ENCODE measurements at places on chromosomes 3 and 15.
A peak's percentile ranks its signal among the peaks of the same experiment; 100 is the strongest.

DNA sequence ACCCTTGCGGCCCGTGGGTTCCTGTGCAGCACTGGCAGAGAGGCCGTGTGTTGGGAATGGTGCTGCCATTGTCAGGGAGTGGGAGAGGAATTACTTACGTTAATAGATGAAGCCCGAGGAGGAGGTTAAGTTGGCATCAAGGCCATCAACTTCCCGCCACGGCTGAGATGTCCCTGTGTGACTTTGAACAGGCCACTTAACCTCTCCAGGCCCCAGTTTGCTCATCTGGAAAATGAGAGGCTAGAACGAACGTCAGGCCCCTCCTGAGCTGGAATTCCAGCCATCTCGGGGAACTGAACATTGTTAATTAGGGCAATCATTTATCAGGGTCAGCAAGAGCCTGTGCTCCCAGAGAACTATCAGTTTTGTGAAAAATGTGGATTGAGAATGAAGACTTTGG lies 91.4 kb upstream of the MYZAP start:
- DNase-seq, result no peak

- DNase-seq, result no peak
Observed at GRCh38 chr3:186004209-186004608, 66.4 kb upstream of the TRA2B start.

GRCh38 chr15:63169788-63170187 lies 12.5 kb upstream of the RPS27L start:
- DNase-seq, result no peak

DNA sequence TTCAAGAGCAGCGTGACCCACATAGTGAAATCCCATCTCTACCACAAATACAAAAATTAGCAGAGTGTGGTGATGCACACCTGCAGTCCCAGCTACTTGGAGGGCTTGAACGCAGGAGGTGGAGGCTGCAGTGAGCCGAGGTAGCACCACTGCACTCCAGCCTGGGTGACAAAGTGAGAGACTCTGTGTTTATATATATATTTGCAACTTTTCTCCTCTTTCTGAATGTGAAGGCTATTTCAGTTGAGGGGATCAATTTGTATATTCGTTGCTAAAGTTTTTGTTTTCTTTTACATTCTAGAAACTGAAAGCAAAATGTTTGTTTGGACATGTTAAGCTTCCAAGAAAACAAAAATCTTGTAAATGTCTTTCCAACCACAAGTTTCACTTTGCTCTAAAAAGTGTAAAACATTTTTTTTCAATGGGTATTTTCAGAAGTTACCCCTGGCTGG lies 29.8 kb upstream of the FAM98B start:
- DNase-seq, result no peak

DNA sequence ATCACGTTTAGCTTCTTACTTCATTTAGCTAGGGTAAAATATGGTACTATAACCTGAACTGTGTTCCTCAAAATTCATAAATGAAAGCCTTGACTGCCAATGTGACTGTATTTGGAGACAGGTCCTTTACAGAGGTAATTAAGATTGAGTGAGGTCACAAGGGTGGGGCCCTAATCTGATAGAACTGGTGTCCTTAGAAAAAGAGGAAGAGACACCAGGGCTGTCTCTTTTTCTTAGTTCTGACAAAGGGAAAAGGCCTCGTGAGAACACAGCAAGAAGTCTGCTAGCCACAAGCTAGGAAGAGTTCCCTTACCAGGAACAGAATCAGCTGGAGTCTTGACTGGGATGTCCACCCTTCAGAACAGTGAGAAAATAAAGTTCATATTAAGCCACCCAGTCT lies 162.7 kb downstream of the GMNC start:
- DNase-seq, result no peak

DNA sequence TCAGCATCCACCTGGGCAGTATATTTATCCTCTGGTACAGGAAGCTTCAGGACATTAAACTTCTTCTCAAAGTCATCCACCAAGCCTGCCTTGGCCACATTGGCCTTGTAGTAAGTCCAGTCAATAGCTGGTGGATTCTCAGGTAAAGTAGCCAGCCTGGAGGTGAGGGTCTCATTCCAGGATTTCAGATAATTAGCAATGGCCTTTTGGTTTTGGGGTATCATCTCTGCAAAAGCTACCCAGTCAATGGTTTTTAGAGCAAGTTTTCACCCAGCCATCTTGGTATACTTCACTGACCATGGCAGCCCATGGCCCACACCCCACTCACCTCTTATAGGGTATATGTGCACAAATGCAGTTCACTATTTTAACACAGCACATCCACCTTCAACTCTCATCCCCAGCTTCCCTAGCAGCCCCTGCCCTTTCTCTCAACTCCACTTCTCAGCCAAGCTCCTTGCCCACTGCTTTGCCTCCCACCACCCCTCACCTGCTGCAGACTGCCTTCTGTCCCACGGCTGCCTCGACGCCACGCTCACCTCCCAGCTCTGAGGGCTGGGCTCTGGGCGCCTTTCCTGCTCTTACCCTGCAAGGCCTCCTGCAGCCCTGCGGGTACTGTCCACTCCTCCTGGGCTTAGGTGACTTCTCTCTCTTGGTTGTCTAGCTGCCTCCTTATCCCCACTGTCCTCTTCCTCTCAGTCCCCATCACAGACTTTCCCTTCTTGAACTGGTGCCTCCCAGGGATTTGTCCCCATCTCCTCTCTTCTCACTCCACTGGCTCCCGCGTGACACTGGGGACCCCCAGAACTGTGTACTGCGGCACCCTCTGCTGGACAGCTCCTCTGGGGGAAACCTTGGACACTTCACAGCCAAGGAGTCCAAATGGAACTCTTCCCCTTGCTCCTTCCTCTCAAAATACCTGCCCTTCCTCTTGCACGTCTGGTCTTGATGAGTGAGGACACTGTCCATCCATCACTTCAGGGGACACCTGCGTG lies 1.7 kb upstream of the TGM5 start:
- no peak for DNase-seq

DNA sequence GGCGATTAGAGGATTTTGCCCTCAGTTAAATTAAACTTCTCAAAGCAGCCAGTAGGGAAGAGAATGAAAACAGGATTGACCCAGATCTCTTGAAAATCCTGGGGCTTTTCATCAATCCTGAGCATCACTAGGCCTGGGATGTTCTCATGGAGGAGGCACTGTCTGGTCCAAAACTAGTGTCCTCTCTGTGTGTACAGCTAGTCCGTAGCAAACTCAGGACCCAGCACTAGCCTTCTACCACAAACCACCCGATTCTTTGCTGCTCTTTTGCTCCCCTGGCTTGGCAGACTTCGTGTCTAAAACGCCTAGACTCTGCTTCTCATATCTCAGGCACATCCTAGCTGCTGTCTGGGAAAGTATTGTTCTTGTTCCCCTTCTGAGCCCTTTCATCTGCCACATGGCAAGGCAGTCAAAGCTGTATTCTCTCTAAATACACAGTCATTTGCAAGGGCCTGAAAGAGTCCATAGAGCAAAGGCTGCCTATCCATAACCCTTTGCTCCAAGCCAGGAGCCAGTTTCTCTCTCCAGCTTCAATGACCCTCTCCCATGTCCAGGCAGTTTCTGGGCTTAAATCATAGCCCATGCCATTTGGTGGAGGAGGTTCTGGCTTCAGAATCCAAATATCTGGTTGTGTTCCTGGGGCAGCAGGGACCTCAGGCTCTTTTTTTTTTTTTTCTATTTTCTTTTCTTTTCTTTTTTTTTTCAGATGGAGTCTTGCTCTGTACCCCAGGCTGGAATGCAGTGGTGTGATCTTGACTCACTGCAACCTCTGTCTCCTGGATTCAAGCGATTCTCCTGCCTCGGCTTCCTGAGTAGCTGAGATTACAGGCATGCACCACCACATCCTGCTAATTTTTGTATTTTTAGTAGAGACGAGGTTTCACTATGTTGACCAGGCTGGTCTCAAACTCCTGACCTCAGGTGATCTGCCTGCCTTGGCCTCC lies 52.4 kb downstream of the CDC25A start:
- DNase-seq, result no peak

GRCh38 chr3:31244929-31245817 lies 287.6 kb upstream of the STT3B start:
- DNase-seq, result no peak

- no peak for DNase-seq
Observed at GRCh38 chr15:63294359-63294758, 17.0 kb downstream of the APH1B start.

GRCh38 chr3:126498929-126499328 lies 18.6 kb downstream of the UROC1 start:
- DNase-seq, result no peak

GRCh38 chr15:26352909-26353308 lies 420.0 kb downstream of the GABRB3 start:
- DNase-seq, result no peak

DNA sequence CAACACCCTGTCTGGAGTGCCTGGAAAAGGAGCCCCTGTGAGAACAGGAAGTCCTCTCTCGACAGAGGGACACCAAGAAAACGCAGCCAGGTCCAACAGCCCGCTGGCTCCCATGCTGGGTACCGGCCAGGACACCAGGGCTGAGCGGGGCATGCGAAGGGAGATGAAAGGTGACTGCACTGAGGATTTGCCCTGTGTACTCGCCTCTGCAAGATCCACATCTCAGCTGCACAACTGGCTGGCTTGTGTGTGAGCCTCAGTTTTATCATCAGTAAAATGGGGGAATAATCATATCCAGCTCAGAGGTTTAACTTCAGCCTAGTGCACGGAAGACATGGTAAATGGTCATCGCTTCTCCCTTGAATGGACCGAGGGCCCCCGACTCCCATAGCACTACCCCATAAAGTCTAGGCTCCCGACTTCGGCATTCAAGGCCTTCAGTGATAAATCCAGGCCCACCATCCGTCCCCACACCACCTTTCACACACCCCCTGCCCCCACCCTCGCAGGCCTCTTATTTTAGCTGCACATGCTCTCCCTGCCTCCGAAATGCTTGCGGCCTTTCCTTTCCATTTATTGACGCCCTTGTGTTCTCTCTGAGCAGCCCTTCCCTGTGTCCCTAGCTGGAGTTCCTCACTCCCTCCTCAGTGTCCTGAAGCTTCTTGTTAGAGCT lies 15.8 kb downstream of the ISG20 start:
- no peak for DNase-seq

DNA sequence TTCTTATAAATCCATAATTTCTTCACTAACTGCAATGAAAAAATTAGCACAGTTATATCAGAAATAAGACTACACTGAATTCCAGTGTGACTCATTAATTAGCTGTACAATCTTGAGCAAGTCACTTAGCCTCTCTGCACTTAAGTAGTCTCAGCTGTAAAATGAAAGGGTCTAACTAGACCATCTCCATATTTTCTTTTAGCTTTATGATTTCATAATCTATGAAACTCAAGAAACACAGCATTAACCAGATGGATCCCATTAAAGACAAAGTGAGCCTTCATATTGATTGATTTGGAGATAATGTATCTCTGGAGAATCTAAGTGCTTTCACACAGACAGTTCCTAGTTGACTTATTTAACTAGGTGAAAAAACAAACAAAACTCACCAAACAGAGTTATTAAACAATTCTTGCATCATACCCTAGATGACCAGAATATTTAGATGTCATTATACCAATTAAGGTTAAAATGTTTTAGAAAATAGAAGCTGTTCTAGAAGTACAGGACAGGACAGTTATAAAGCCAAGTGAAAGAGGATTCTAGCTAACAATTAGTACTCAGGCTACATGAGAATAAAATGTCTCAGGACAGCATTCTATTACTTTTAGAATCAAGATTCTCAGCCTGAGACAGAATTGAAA lies 11.2 kb downstream of the CSNK1G1 start:
- peak; percentile 73 for DNase-seq

GRCh38 chr3:178159691-178160220 lies 376.5 kb upstream of the KCNMB2 start:
- no peak for DNase-seq

GRCh38 chr3:106228271-106228670 lies 359.5 kb upstream of the CBLB start:
- DNase-seq, result no peak

DNA sequence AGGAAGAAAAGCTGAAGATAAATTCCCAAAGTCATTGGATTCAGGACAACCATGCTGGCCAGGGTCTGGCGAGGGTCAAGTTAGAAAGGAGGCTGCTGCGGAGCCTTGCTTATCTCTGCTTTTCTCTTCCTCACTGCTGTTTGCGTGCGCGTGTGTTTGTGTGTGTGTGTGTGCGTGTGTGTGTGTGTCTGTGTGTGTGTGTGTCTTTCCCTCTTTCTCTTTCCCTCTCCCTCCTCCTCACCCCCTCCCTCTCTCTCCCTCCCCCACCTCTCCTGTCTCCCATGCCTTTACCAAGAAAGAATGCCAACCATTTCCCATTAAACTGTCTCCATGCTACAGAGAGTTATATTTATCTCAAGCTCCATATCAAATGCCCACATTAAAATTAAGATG lies at the start of gene COLQ:
Gene COLQ (minus strand): TSS at position 134 of the 393 bp plus-strand sequence. CDS start 81 bp downstream, at position 53.
- no peak for DNase-seq

- peak; percentile 38 for DNase-seq
Observed at GRCh38 chr3:150296123-150296735, 111.9 kb upstream of the TSC22D2 start.

DNA sequence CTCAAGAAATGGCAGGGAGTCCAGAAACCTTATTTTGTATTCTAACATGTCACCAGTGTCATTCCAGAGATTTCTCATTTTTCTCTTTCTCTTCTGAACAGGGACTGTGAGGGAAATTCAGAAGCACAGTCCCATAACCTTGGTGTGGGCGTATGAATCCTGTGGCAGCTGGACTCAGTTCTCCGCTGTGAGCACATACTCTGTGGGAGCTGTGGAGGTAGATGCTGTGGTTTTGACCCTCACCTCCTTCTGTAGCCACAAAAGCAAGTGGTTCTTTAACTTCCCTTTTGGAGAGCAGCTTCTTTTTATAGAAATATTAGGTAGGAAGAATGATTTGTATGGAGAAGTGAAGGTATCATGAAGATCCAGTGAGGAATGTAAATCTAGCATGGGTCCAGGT lies 13.4 kb downstream of the TMEM207 start:
- DNase-seq, result no peak

DNA sequence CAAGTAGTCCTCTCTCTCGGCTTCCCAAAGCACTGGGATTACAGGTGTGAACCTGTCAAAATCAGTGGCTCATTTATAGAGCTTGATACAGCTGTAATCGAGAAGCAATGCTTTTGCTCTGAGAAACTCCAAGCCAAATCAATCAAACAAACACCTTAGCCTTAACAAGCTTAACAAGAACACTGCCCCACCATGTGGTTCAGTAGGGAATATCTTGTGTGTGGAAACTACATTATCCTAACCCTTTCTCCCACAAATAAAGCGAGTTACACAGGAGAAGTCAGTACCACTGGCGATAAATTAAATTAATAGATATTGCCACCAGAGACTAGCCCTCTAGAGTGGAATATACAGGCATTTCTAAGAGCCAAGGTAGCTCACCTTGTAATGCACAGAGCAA lies 13.9 kb downstream of the CDAN1 start:
- DNase-seq, result peak; percentile 32

GRCh38 chr15:34055868-34056595 lies 17.0 kb upstream of the AVEN start:
- DNase-seq, result peak; percentile 60

DNA sequence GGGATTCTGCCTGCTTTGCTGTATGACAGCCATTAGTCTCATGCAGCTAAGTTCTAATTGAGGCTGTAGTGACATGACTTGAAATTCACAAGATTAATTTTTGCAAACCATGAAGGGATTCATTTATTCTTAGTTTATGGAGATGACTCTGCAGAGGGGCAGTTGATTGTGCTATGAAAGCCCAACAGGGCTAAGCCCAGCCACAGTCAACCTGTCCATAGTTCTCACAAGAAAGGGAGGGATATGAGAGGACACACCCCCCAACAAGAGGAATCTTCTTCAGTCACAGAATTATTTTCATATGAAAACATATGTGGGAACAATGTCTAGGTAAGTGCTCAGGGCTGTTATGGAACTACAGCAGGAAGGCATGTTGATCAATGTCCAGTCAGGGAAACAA lies 61.9 kb upstream of the ABHD17C start:
- DNase-seq, result no peak

Data from foreskin fibroblast (primary cell).